Stimulated activated CD8-positive, alpha-beta memory T cell treated with anti-CD3 and anti-CD28 coated beads, Interleukin-15, amount 100 ng/mL, for 48 hours (primary cell): ENCODE measurements at places on chromosomes 4 and X.

DNA sequence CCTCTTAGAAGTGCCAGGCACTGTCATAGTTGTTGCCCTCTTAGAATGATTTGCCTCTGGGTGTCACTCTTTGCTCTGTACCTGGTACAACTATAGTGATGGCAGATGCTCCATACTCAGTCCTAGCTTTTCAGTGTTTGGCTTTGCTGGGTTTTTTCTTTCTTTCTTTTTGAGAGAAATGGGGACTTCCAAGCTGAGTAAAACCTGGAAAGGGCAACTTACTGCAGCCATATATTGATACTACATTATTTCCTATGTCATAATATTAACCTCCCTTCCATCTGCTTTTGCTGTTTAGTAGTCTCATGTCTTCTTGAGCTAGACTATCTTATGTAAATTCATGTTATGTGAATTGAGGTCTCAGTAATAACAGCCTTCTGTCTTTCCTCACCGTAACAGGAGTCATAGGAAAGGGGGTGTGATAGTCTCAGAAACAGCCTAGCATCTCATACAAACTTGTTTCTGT, 49.0 kb downstream of the NIPAL1 start:
- no peak for DNase-seq

DNA sequence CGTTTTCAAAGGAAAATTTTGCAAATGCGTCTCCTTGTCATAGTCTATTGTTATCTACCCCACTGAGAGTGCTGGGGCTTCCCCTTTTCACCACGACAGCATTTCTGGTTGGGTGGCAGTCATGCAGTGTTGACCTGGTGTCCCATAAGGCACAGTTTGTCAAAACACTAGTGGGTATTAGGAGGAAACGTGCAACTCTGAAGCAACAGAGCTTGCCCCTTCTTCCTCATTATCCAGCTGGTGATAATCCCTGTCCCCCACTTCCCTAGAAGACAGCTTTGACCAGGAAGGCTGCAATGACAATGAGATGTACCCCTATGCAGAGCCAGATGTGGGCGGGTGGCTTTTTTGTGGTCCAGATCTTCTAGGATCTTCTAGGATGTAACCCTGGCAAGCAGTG, 1.8 kb downstream of the TBC1D1 start:
- peak; percentile 50 for DNase-seq

DNA sequence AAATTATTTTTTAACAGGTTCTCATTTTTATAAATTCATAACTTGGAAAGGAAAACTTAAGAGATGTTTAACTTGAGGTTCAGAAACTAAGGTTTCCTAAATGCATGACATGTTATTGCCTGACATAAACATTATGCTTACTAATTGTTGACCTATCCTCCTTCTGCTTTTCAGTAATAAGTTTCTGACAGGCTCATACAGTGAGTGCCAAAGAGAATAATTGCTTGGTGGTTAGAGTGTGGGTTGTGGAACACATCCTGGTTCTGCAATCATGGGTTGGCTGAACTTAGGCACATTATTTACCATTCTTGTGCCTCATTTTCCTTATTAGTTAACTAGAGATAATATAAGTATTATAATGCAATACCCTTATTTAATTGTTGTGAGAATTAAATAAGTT, 56.5 kb downstream of the BMPR1B start:
- DNase-seq, result no peak

DNA sequence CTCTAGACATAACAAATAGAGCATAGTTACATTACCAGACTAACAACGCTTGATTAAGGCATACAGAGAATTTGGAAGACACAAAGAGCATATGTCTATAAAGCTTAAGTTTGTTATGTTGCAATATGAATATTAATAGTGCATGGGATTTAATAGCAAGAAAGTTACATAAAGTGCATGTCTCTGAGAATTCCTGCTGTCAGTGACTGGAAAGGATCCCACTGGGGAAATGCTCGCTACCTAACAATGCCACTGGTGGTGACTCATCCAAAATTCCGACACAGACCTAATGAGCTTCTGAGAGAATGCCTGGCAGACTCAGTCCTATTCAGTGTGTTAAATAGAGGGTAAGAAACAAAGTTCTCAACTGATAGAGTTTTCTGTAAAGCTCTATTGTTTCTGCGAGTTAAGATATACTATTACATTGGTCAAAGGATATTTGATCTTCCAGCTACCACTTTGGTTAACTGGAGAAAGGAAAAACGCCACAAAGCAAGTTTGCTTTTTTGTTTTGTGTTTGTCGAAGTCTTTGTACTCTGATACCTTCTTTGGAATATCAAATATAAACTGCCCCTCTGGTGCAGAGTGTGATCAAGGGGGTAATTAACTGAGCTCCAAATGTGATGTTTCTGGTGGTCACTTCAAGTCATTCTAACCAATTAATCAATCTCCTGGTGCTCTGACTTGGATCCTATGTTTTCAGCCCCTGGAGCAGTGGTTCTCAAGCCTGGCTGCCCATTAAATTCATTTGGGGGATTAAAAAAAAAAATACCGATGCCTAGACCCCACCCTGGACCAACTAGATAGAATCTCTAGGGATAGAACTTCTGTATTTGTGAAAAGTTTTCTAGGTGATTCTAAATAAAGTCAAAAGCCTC, 107.9 kb downstream of the PALLD start:
- DNase-seq, result no peak

DNA sequence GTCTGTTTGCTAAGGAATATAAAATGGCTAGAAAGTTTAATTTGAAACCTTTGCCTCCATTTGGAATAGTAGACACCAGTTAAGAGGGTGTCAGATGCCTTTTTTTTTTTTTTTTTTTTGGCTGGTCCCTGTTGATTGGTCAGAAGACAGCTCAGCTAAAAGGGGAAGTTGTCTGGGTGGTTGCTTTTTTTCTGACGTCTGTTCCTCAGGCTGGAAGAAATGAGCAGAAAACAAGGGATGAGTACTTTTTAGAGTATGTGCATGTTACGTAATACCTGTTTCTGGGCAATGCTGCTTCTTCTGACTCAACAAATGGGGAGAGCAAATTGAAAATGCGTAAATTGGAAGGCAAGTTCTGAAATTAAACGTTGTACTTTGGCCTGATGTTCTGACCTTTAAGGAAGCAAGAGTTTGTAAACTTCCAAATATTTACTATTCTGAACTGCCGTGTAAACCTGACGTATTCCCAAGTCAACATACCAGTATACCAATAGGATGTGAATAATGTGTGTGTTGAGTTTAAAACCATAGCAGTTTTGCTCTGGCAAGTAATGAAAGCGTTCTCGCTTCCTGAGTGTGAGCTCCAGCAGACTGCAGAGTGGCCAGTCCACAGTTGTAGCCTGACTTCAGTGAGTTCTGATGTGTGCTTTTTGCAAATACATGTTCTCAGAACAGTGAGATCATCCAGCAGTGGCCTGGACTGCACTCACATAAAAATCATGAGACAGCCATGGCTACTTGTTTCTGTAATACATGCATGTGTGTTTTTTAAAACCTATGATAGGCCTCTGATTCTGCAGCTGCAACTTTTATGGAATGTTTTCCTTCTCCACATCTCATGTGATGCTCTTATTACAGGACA, 1.7 kb downstream of the SAT1 start:
- no peak for DNase-seq
